Stimulated activated naive CD4-positive, alpha-beta T cell (primary cell): ENCODE measurements at places on chromosomes 6 and 20.

GRCh38 chr20:40592941-40593340, 96.1 kb downstream of the MAFB start:
- no peak for DNase-seq

GRCh38 chr6:35297601-35298481, at the start of gene DEF6:
Gene DEF6 (plus strand): TSS chr6:35297818. CDS start chr6:35297857, 39 bp downstream.
- DNase-seq, result peak; percentile 73

- DNase-seq, result no peak
Measured at GRCh38 chr6:105757512-105758200, 328.5 kb upstream of the PRDM1 start.

- no peak for DNase-seq
Measured at GRCh38 chr6:143406673-143407072, 43.8 kb downstream of the ADAT2 start.

- no peak for DNase-seq
Measured at GRCh38 chr6:129344379-129344778, 365.6 kb downstream of the ARHGAP18 start.

- DNase-seq, result no peak
Measured at GRCh38 chr6:145887969-145888368, 73.4 kb upstream of the FBXO30 start.

- no peak for DNase-seq
Measured at GRCh38 chr6:2028457-2029038, 216.9 kb downstream of the GMDS start.

DNA sequence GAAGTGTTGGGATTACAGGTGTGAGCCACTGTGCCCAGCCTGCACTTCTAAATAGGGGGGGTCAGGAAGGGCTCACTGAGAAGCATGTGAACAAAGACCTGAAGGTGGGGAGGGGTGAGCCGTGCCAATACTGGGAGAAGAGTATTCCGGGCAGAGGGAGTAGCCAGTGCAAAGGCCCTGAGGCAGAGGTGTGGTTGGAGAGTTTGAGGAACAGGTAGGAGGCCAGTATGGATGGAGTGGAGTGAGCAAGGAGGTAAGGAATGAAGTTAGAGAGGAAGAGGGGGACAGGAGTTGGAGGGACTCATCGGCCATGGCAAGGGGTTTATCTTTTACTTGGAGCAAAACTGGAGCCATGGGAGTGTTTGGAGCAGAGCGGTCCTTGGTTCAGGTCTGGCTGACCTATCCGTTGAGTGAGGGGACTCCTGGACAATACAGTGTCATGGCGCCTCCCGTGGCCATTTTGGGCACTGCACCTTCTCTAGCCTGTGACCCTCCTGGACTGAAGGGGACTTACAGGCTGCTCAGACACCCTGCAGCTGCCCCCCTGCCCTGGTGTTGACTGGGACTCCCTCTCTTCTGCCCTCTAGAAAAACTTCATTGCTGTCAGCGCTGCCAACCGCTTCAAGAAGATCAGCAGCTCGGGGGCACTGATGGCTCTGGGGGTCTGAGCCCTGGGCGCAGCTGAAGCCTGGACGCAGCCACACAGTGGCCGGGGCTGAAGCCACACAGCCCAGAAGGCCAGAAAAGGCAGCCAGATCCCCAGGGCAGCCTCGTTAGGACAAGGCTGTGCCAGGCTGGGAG, 12.1 kb downstream of the FOXS1 start:
- DNase-seq, result peak; percentile 18

DNA sequence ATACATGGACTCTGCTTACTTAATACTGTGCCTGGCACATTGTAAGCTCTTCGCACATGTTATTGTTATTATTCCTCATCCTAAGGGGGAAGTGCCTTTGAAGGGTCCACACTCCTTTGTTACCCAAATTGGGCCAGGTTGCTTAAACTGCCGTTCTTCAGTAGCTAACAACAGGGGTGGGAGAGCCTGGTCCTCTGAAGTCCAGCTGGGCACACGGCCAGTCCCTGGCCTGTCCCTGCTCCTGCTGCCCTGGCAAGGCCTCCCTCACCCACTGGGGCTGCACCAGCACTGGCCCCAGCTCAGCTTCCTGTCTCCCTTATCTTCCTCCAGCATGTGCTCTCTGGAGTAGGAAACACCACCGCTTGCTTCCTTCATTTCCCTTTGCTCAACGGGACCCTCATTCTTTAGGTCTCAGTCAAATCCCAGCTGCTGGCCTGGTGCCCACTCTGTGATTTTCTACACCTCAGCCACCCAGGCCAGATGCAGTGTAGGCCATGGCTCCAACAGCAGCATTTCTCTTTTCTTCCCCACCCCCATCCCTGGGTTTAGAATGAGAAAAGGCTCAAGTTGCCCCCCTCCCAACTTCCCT, 5.5 kb upstream of the PROCR start:
- DNase-seq, result no peak

GRCh38 chr20:36305602-36306551, at the start of gene DLGAP4:
Gene DLGAP4 (plus strand): TSS chr20:36306339. CDS start chr20:36431718, 125,379 bp downstream.
- DNase-seq, result no peak

DNA sequence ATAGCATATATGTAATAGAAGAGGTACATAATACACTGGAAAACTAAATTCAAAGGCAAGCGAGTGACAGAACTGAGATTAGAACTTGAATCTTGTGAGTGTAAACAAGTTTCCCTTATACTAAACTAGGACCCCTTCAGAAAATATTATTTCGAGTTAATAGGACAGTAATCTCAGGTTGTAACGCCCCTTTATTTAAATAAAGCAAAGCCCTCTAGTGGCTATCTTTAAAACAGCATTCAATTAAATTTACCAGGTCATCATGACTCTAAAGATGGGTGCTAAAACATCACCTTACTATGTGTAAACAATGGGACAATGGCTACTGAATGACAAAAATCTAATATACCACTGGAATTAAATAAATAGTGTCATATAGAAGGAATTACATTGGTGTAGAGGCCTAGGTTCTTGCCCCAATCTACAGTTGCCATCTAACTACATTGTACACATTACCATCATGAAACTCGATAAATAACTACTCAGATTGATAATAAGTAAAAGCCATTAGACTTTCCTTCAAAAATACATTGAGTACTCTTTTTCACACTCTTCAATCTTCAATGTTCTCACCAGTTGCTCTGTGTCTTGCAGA, 255.4 kb upstream of the IRAK1BP1 start:
- no peak for DNase-seq

GRCh38 chr6:152091851-152092341, 284.4 kb downstream of the ESR1 start:
- DNase-seq, result no peak

DNA sequence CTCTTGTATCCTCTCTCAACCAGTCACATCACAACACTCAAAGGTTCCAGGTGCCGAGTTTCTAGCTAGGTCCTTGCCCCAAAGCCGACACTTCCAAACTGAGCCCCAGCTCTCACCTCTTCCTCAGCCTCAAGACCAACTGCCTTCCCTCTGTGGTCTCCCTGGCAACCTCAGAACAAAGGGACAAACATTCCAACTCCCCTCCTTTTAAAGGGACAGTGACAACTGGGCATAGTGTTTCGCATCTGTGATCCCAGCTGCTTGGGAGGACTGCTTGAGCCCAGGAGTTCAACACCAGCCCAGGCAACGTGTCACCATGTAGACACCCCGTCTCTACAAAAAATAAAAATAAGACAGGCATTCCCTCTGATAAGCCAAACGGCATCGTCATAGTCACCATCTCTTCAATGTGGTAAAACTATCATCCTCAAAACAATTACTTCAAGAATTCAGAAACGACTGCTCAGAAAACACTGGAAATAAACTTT, 11.3 kb downstream of the DIDO1 start:
- DNase-seq, result no peak

GRCh38 chr20:62762801-62763368, 33.4 kb upstream of the MRGBP start:
- no peak for DNase-seq

DNA sequence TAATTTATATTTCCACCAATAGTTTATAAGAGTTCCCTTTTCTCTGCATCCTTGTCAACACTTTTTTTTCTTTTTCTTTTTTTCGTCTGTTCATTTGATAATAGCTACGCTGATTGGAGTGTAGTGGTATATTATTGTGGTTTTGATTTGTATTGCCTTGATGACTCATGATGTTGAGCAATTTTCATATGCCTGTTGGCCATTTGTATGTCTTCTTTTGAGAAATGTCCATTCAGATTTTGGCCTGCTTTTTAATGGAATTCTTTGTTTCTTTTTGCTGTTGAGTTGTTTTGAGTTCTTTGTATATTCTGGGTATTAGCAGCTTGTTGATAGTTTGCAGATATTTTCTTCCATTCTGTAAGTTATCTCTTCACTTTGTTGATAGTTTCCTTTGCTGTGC, 773.4 kb downstream of the KIF16B start:
- no peak for DNase-seq

DNA sequence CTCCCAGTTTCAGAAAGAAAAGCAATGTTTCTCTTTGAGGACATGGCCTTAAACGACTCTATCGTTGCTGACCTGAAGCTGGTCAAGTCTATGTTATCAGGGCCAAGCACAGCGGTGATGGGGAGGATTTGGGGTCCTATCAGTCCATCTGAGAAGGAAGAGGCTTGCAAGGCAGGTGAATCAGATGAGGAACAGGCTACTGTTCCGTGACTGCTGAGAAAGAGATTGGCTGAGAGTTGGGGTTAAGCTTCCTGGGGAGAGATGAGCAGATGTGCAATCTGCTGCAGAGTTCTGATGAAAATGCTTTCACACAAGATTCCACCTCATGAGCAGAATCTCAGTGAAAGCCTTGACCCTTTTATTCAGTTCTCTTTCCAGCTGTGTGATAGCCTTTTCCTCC, 168.3 kb upstream of the STMND1 start:
- DNase-seq, result no peak

DNA sequence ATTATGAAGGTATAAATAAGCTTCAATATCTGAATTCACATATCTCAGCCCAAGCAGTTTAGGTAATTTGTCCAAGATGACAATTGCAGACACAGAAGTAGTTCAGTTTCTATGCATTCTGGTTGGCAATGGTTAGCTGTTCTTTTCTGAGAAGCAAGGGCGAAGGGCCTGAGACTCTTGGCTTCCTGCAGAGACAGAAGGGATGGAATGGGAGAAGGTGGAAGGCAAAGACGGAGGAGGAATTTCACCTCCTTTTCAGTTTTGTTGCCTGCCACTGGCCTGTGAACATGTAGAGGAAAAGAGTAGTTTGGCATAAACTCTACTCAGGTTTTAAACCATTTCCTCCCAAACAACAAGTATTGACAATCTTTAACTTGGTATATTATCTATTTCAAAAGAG, 180.7 kb upstream of the HS3ST5 start:
- no peak for DNase-seq

DNA sequence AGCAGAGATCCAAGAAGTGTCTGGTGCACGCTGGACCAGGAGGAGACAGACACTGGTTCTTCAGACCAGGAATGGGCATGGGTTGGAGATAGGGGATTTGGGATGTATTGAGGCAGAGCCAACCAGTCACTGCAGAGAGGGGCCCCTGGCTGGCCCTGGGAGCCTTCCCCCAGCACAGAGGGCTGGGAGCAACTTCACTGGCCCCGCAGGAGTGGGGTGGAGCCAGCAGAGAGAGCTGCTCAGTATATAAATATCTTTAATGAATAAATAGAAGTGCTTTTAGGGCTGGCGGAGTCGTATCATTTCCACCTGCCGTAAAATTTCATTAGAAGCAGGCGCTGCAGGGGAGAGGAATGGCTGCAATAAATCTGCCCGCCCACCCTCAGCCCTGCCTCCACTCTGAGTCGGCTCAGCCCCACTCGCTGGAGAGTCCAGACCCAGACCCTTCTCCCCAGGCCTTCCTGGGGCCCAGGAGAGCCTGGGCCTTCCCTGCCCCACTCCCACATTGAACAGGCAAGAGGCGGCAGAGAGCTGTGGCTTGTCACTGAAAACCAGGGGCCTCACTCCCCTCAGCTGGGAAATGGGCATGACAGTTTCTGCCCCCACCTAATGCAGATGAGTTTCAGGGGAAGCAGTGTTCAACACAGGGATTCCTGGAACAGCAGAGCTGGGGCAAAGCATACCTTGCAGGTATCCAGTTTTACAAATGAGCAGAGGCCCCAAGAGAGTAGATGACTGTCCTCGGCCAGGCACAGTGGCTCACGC, 23.9 kb upstream of the VSTM2L start:
- no peak for DNase-seq

DNA sequence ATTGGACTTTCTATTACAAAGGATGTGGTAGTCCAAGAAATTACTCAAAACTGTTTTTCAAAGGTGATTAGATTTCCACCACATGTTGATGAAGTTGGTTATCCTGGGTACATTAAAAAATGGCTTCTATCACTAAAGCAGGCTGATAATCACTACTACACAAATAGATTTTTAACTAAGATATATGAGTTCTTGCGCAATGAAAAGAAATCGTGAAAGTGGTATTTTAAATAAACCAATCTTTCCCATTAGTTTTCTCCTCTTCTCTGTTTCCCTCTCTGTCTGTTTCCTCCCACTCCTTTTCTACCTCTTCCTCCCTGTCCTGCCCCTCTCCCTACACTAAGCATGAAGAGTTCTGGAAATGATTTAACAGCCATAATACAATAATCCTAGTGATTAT, 487.9 kb upstream of the CITED2 start:
- no peak for DNase-seq

DNA sequence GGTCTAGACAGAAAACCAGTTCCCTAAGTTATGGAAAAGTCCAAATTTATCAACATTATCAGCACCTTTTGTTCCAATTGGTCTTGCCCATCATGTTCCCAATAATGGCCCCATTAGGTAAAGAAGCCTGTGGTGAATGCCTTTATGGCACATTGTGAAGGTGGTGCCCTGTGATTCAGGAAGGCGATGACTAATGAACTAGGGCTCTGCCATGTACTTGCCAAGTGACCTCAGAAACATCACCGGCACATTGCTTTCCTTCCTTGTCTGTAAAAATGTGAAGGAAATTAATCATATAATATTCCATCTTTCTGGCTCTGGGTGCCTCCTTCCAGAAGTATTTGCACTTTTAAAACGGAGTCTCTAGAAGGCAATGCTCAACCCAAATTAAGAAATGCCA, 132.3 kb downstream of the UNC5CL start:
- no peak for DNase-seq
